ENCODE measurements at places on chromosomes 16 and 17. TPM values are rescaled to one million over a fixed set of nuclear protein-coding genes. Genes with fewer than 3 reads are reported as not detected.
A peak's percentile ranks its signal among the peaks of the same experiment; 100 is the strongest.

Gene PRSS33
- total RNA-seq, result not detected

Gene CACNG3
- total RNA-seq, result not detected

Gene HES7
- total RNA-seq, result not detected

Gene GJD3
- 0.40 TPM for total RNA-seq

Gene TPSAB1
- total RNA-seq, result 1.4 TPM

Gene C17orf50
- total RNA-seq, result 0.28 TPM

Gene SLC47A2
- total RNA-seq, result not detected

Gene HOXB7
- 0.46 TPM for total RNA-seq

Gene DHX58
- 7.4 TPM for total RNA-seq

Gene TMEM88
- total RNA-seq, result 2.2 TPM

Gene KRT36
- not detected for total RNA-seq

Gene TEX2
- 24.9 TPM for total RNA-seq

Gene CHAD
- 5.0 TPM for total RNA-seq

Gene PRSS36
- 3.1 TPM for total RNA-seq

Gene MYL4
- total RNA-seq, result 0.28 TPM

Gene CCDC47
- total RNA-seq, result 50.8 TPM

DNA sequence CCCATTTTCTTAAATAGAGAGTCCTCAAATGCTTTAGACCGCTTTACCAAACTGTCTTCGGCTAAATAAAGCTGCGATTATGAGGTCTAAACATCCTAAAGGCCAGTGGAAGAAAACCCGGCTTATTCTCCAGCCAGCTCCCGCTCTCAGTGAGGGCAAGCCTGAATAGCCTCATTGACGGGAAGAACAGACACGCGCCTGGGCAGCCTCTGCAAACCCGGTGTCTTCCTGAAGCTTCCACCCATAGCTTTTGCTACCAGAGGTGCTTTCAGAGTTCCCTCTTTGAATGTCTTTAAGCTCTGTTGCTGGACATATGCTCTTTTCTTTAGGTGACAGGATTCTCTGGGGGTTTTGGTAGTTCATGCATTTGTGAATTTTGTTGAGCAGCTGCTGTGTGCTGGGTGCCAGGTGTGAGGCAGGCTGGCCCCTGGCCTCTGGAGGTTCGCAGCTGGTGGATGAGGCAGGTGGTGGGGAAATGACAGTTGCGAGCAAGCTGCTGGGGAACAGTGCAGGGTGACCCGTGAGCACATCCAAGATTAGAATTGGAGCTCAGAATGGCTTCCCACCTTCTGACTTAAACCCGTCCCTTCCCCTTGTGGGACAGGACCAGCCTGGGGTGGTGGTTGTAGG, 44.7 kb downstream of the CRISPLD2 start:
- H3K27me3 ChIP-seq, result no peaks in the 10 kb centered on the region
- no peak for DNase-seq
- no peak overlapping the region for H3K27ac ChIP-seq
- H3K4me1 ChIP-seq, result no peaks in the 10 kb centered on the region

DNA sequence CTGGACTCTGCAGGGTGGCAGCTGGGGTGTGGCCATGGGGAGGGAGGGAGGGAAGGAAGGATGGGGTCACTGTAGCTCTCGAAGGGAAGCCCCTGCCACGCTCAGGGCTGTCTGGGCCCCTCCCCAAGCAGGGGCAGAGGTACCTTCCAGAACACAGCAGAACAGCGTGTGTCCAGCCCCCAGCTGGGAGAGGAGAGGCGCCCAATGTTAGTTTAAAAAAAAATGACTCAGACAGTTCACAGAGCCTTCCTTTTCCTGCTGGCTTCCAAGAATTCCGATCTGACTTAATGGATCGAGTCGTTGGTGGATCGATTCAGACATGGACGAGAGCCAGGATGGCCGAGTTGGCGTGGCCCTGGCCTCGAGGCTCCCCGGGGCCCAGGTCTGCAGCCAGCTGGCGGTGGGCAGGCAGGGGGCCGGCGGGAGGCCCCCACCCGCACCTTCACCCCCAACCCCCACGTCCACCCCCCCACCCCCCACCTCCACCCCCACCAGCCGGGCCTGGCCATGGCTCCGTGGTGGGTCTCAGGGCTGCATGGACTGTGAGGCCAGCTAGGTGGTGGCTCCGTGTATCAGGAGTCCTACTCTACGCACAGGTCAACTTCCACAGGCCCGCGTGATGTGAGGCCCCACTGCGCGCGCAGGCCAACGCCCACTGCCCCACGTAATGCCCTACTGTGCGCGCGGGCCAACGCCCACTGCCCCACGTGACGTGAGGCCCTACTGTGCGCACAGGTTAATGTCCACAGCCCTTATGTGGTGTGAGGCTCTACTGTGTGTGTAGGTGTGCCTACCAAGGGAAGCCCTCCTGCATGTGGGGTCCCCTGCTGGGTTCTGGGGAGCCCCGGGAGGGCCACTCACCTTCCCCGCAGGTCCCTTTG, 21.8 kb downstream of the CACNA1H start:
- H3K27me3 ChIP-seq, result no peaks in the 10 kb centered on the region
- H3K4me3 ChIP-seq, result no peak overlapping the region
- DNase-seq, result peak; percentile 73
- no peaks in the 10 kb centered on the region for H3K36me3 ChIP-seq

GRCh38 chr17:66627985-66628384, 206.9 kb upstream of the CACNG5 start:
- H3K36me3 ChIP-seq, result no peaks in the 10 kb centered on the region
- DNase-seq, result no peak
- H3K4me1 ChIP-seq, result no peaks in the 10 kb centered on the region
- H3K4me3 ChIP-seq, result no peak overlapping the region

GRCh38 chr17:78325076-78325687, 34.7 kb downstream of the SOCS3 start:
- H3K36me3 ChIP-seq, result no peaks in the 10 kb centered on the region
- H3K27ac ChIP-seq, result peak overlapping the region; percentile 38
- no peaks in the 10 kb centered on the region for H3K4me1 ChIP-seq
- no peak overlapping the region for H3K4me3 ChIP-seq
- no peaks in the 10 kb centered on the region for H3K27me3 ChIP-seq
- DNase-seq, result no peak

- no peaks in the 10 kb centered on the region for H3K27me3 ChIP-seq
- no peak overlapping the region for H3K27ac ChIP-seq
- H3K4me1 ChIP-seq, result peaks cover 23% of the 10 kb centered on the region
- DNase-seq, result no peak
These were observed 151.9 kb upstream of the GSE1 start for GRCh38 chr16:85461022-85461813.

- no peaks in the 10 kb centered on the region for H3K27me3 ChIP-seq
- no peak overlapping the region for H3K27ac ChIP-seq
- no peak for DNase-seq
- no peaks in the 10 kb centered on the region for H3K36me3 ChIP-seq
These were observed 410.6 kb downstream of the SLC39A11 start for GRCh38 chr17:72681844-72682243.

GRCh38 chr17:13102477-13102876, 84.7 kb upstream of the ELAC2 start:
- H3K4me3 ChIP-seq, result no peak overlapping the region
- no peak overlapping the region for H3K27ac ChIP-seq
- DNase-seq, result no peak
- no peaks in the 10 kb centered on the region for H3K36me3 ChIP-seq

DNA sequence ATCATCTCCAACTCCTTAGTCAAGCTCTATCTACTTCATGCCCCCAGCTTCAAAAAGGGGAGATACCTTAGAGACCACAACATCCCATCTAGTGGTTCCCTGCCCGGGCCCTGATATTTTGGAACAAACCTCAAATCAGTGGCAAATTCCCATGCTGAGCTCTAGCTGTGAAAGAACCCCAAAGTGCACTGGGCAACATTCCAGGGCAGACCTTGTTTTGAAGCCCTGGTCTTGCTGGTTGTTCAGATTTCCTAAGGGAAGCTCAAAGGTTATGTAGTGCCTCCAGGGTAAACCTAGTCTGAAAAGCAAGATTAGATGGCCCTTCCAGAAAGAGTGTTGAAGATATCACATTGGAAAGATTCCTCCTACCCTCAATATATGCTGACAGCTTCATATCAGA, 16.3 kb downstream of the FAM117A start:
- H3K4me3 ChIP-seq, result no peak overlapping the region
- no peak for DNase-seq
- no peak overlapping the region for H3K27ac ChIP-seq
- H3K4me1 ChIP-seq, result no peaks in the 10 kb centered on the region

DNA sequence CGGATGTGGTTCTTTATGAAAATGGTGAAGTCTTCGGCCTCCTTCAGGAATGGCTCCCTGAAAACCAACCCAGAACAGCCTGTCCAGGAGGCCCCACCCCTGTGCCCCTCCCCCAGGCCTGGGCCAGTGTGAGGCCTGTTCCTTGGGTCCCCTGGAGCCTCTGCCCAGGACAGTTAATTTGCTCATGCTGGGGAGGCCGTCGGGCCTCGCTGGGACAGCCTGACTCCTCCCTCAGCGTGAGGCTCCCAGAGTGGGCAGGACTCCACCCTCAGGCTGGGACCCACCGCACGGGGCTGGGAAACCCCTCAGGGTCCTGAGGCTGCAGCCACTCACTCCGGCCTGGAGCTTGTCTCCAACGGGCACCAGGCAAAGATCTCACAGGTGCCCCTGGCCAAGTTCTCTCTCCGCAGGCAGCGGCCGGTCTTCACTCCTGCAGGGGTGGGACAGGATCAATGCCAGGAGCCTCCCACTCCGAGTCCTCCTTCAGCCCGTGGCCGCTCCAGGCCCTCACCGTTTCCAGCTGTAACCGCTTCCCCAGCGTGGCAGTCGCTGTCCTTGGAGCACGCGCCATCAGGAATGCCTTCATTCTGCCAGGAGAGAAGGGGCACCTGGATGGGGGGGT, 5.8 kb downstream of the P2RX5 start:
- no peaks in the 10 kb centered on the region for H3K27me3 ChIP-seq
- no peak overlapping the region for H3K4me3 ChIP-seq
- no peaks in the 10 kb centered on the region for H3K36me3 ChIP-seq

- no peak overlapping the region for H3K4me3 ChIP-seq
- no peaks in the 10 kb centered on the region for H3K27me3 ChIP-seq
- H3K27ac ChIP-seq, result peak overlapping the region; percentile 26
- H3K4me1 ChIP-seq, result peaks cover 7% of the 10 kb centered on the region
- no peak for DNase-seq
- no peaks in the 10 kb centered on the region for H3K36me3 ChIP-seq
These were observed 333.0 kb downstream of the SEC14L1 start for GRCh38 chr17:77473615-77474226.

DNA sequence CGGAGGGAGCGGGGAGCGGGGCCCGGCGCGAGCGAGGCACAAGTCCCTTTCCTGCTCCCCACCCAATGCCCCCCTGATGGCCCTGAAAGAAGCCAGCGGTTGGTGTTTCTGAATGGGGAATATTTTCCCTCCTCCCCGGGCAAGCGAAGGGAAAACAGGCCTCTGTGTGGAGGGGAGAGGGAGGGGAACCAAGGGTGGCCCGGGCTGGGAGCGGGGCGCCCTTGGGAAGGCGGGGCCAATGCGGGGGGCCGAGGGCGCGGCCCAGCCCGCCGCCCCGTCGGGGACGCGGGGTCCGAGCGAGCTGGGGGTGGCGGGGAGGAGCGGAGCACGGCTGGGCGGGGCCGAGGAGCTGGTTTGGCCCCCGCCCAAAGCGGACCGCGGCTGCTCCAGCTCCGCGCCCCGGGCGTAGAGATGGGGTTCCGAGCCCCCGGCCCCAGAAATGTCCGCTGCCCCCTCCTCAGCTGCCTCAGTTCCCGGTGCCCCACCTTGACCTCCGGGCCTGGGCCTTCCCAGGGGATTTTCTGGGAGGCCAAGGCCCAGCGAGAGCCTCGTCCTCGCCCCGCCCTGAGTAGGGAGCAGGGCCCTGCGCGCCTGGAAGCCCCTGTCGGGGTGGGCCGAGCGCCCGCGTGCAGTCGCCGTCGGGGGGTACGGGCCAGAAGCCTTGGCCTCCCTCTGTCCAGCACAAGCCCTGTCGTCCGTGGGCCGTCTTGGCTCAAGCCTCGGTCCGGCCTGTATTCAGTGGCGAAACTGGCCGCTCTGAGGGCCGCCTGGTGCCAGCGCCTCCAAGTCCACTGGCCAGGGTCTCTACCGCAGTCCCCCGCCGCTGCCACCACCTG, 3.9 kb upstream of the HEXIM1 start:
- DNase-seq, result peak; percentile 50
- peak overlapping the region; percentile 71 for H3K27ac ChIP-seq
- peaks cover 6% of the 10 kb centered on the region for H3K4me1 ChIP-seq
- peak overlapping the region; percentile 17 for H3K4me3 ChIP-seq
- H3K27me3 ChIP-seq, result no peaks in the 10 kb centered on the region
- H3K36me3 ChIP-seq, result no peaks in the 10 kb centered on the region

GRCh38 chr16:17367036-17367435, 103.7 kb downstream of the XYLT1 start:
- H3K4me3 ChIP-seq, result no peak overlapping the region
- DNase-seq, result no peak
- H3K4me1 ChIP-seq, result peaks cover 3% of the 10 kb centered on the region
- H3K27ac ChIP-seq, result no peak overlapping the region
- no peaks in the 10 kb centered on the region for H3K36me3 ChIP-seq

DNA sequence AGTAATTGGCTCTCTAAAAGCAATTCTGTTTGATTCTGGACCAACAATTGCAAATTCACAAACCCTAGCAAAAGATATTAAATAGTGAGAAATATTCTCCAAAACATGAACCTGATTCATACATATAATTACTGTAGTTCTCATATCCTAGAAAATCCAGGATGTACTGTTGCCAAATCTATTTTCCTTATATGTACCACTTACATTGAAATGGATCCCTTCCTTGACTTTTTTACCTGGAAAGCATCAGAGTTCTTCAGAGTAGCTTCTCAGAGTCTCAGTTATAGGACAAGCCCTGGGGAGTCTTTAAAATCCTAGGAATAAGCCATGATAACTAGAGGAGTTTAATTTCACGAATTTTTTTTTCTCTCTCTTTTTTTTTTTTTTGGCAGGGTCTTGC, 16.7 kb downstream of the TMEM92 start:
- H3K4me1 ChIP-seq, result peaks cover 4% of the 10 kb centered on the region
- no peak for DNase-seq
- H3K27ac ChIP-seq, result no peak overlapping the region
- H3K4me3 ChIP-seq, result no peak overlapping the region
- H3K27me3 ChIP-seq, result no peaks in the 10 kb centered on the region
- H3K36me3 ChIP-seq, result no peaks in the 10 kb centered on the region

DNA sequence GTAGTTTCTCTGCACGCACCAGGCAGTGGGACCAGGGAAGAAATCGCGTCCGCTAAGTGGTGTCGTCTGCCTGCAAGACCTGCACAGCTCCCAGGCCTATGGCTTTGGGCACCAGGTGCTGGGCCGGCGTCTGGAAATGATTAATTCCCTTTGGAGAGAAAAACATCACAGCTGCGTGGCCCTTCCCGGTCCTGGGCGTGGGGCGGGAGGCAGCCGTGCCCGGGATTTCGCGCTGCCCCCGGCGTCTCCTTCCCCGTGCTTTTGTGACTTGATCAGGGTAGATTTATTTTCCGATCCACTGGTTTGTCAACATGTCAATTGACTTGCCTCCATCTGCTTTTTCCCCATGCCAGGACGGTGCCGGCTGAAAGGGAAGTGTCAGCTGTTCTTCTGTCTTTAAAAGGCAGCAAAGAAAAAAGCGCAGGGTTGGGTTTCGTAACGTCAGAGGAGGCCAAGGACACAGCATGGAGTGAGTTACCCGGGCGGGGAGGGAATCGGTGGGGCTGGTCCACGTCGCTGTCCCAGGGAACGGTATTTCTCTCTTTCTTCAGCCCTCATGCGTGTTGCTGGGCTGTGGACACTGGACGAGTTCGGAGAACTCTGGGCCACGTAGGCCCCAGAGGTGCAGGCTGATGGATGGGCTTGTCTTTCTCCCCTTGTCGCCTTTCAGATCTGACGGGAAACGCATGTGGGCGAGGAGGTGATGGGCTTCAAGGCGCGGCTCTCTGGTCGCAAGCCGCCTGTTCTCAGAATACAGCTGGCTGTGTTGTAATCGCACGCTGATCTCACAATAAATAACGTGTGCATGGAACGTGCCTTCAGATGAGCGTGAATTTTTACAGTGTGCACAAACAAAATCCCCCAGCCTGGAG, 188.1 kb upstream of the ZNF469 start:
- H3K4me3 ChIP-seq, result no peak overlapping the region
- H3K27ac ChIP-seq, result no peak overlapping the region
- H3K4me1 ChIP-seq, result no peaks in the 10 kb centered on the region
